A375 (cell line): ENCODE measurements at places on chromosomes 13 and 19. TPM values are rescaled to one million over a fixed set of nuclear protein-coding genes. Genes with fewer than 3 reads are reported as not detected.

The JSRP1 gene
- total RNA-seq, result not detected in 2 replicates

The ANGPTL4 gene
- total RNA-seq, result 2.8 and 3.9 TPM in 2 replicates

The ZNF296 gene
- total RNA-seq, result 0.82 and 1.9 TPM in 2 replicates

The C19orf73 gene
- 2.2 and 4.1 TPM in 2 replicates for total RNA-seq

The ZNF681 gene
- 1.7 and 1.9 TPM in 2 replicates for total RNA-seq

The TBXA2R gene
- total RNA-seq, result 0.32 and 0.87 TPM in 2 replicates

The ODAD3 gene
- total RNA-seq, result 0.87 and 4.5 TPM in 2 replicates

The CNFN gene
- 0.80 and 5.1 TPM in 2 replicates for total RNA-seq

The ZNF20 gene
- 2.5 and 3.8 TPM in 2 replicates for total RNA-seq

The ATP12A gene
- not detected in 2 replicates for total RNA-seq

The CGB1 gene
- not detected in 2 replicates for total RNA-seq

The TPTE2 gene
- total RNA-seq, result not detected in 2 replicates

The ZNF540 gene
- 0.15 and 2.0 TPM in 2 replicates for total RNA-seq

The MEIS3 gene
- total RNA-seq, result 8.0 and 11.1 TPM in 2 replicates

The ZNF730 gene
- 2.7 and 3.2 TPM in 2 replicates for total RNA-seq

The ZNF565 gene
- 2.3 and 2.8 TPM in 2 replicates for total RNA-seq

The ZNF460 gene
- total RNA-seq, result 61.4 and 62.2 TPM in 2 replicates

The TSPAN16 gene
- total RNA-seq, result not detected in 2 replicates
